ENCODE measurements at places on chromosomes 2 and 18. TPM values are rescaled to one million over a fixed set of nuclear protein-coding genes. Genes with fewer than 3 reads are reported as not detected.

DNA sequence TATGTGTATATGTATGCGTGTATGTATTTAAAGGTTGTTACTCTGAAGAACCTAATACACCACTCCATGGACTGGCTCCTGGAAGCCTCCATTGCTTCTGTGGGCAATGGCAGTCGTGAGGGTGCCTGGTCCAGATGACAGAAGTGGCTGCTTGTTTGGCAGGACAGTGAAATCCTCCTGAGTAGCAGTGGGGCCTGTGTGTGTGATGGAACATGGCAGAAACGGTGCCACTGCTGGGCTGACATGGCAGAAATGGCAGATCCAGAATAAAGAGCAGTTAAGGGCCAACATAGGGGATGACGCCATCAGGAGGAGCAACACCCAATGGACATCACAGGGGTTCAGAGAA, 6.1 kb upstream of the CPLX4 start:
- DNase-seq: no peak

DNA sequence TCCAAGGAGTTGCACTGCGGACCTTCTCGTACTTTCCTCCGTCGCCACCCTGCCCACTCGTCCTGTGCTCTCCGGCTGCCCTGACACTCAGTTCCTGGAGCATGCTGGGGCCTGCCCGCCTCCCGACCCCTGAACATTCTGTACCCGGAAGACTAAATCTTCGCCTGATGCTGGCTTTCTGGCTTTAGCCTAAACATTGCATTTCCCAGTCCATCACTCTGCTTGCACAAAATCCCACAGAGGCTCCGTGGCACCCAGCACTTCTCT, 550 bp upstream of the SFXN5 start:
- no peak for DNase-seq

The ANKRD23 gene
- 6.0 TPM for total RNA-seq

The SRD5A2 gene
- total RNA-seq: not detected

DNA sequence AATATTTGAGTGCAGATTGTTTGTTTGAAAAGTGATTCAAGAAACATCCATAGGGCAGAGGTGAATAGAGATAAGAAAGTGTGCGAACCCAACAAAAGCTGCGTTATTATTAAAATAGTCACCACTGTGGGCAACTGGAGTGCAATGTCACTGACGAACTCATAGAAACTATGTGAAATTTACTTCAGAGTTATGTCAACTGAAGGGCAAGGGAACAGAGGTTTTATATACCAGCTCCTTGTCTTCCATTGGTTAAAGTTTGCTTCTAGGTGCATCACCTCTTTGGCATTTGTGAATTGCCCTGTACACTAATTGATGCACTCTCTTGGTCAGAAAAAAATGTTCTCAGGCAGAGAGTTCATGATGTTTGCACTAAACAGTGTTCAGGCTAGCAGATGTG, 110.5 kb upstream of the NYAP2 start:
- no peak for DNase-seq

- peak; percentile 45 for DNase-seq
Measured at GRCh38 chr2:43100883-43101662, 125.3 kb downstream of the ZFP36L2 start.

The C2orf80 gene
- total RNA-seq: not detected

DNA sequence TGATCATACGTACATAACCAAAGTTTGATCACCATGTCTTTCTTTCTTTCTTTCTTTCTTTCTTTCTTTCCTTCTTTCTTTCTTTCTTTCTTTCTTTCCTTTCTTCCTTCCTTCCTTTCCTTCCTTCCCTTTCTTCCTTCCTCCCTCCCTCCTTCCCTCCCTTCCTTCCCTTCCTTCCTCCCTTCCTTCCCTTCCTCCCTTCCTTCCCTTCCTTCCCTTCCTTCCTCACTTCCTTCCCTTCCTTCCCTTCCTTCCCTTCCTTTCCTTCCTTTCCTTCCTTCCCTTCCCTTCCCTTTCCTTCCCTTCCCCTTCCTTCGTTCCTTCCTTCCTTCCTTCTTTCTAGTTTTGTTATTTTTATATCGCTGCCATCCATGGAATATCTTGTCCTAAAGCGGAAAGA, 406.7 kb upstream of the DDX18 start:
- DNase-seq: no peak

- DNase-seq: no peak
Measured at GRCh38 chr2:168568476-168569267, 112.6 kb downstream of the CERS6 start.

DNA sequence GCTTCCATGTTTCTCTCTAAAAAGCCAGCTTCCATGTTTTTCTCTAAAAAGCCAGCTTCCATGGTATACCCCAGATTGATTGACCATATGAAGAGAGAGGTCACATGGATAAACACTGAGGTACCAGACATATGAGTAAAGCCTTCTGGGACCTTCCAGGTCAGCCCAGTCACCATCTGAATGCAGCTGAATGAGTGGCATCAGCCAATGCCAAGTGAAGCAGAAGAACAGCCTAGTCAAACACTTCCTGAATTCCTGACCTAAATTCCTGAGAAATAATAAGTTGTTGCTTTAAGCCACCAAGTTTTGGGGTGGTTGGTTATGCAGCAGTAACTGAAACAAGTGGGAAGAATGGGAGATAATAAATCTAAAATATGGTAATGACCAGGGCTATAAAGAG, 5.7 kb upstream of the ALS2 start:
- DNase-seq: no peak

DNA sequence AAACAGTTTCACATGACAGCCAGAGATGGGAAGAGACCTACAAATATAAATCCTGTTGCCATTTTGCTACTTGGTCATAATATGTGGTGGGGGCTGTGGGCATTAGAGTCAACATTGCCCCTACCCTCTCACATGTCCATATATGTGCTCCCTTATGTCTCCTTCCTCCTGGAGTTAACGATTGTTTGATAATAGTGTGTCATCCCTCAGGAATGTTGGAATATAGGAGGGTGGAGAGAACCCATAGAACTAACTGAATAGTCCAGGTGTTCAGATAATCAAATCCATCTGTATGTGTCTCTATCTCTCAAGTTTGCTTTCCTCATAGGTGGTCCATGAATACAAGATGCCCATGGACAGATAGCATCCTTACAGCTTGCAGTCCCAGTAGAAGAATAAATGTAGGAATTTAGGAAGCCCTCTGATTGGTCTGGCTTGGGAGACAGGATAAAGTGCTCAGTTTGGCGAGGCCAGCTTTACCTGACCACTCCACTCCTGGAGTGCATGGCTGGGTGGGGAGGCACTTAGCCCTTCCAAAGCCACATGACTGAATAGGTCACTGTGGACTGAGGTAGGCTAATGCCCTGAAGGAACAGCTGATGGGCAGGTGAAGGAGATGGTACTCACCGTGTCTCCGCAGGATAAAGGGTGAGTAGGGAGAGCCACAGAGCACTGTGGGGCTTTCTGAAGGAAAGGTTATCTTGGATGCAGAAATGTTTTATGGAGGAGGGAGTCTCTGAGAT, 166.9 kb downstream of the CDCA7 start:
- no peak for DNase-seq

The SCYGR4 gene
- total RNA-seq: not detected
